ENCODE measurements at places on chromosomes 6 and 20.

GRCh38 chr20:49381558-49382493, 100.6 kb downstream of the KCNB1 start:
- peak; percentile 40 for DNase-seq

DNA sequence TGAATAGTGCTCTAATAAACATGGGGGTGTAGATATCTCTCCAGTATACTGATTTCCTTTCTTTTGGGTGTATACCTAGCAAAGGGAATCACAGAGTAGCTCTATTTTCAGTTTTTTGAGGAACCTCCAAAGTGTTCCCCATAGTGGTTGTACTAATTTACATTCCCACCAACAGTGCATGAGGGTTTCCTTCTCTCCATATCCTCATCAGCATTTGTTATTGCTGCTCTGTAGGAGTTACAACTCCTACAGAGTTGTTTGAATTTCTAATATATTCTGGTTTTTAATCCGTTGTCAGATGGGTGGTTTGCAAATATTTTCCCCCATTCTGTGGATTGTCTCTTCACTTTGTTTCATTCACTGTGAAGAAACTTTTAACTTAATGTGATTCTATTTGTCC, 207.9 kb downstream of the FUT9 start:
- DNase-seq = no peak

- DNase-seq = peak; percentile 86
Measured at GRCh38 chr6:2971420-2972218, at the start of gene SERPINB6. Gene SERPINB6 (minus strand): TSS chr6:2971567. CDS start chr6:2959332, 12,235 bp downstream.

GRCh38 chr6:157063176-157063905, 260.0 kb downstream of the TMEM242 start:
- DNase-seq = no peak

GRCh38 chr6:113744861-113745260, 112.3 kb upstream of the MARCKS start:
- no peak for DNase-seq

DNA sequence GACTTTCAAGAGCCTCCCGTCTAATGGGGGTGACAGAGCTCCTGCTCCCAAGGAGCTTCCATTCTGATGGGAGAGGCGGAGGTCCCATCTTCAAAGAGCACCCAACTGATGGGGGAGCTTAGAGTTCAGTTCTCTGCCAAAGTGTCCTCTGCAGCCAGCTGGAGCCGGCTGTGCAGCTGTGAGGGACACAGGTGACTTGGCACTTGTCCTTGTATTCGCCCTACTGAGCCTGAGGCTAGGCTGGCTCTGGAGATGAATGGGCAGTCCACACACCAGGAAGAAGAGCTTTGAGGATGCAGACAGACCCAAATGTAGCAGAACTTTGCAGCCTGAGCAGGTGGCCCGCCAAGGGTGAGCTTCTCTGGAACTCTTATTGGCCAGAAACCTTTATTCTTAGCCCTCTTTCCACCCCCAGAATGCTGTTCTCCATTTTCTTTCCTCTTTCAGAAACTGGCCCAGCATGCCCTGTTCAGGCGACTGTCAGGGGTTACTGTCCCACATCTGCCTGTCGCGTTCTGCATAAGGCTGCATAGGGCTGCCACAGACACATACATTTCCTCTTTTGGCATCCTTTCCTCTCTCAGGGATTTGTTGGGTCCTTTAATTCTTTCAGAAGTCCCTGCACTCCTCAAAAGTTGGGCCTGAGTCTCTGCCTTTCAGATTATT, 108.7 kb upstream of the LRFN2 start:
- no peak for DNase-seq

DNA sequence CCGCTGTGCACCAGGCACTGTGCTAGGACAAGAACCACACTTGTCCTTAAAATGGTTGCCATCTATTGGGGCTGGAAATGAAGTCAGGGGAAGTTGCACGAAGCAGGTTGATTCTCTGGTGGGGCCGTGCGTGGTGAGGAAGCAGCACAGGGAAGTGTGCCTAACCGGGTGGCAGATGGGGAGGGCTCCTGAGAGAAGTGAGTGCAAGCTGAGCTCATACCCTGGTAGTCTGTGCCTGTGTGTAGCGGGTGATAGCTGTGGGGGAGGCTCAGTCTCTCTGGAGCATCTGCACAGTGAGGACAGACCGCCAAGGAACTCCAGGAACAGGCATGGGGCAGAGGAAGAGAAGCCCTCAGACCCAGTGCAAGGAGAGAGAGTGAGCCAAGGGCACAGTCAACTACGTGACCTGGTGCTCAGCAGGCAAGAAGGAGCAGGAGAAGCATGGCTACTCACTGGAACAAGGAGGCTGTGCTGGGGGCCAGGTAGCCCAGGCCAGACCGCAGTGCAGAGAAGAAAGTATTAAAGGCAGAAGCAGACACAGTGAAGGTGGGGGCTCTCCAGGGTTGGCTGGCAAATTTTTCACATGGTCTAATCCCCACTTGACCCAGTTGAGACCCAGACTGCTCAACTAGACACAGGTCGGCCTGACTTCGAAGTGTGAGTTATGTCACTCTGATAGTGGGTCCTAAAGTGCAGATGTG, 155.0 kb downstream of the CDH26 start:
- DNase-seq = no peak

Data from left colon (tissue), 2 donors.